ENCODE measurements at places on chromosomes 7 and 10. TPM values are rescaled to one million over a fixed set of nuclear protein-coding genes. Genes with fewer than 3 reads are reported as not detected.

Gene VWDE
- 1.5 TPM for total RNA-seq

DNA sequence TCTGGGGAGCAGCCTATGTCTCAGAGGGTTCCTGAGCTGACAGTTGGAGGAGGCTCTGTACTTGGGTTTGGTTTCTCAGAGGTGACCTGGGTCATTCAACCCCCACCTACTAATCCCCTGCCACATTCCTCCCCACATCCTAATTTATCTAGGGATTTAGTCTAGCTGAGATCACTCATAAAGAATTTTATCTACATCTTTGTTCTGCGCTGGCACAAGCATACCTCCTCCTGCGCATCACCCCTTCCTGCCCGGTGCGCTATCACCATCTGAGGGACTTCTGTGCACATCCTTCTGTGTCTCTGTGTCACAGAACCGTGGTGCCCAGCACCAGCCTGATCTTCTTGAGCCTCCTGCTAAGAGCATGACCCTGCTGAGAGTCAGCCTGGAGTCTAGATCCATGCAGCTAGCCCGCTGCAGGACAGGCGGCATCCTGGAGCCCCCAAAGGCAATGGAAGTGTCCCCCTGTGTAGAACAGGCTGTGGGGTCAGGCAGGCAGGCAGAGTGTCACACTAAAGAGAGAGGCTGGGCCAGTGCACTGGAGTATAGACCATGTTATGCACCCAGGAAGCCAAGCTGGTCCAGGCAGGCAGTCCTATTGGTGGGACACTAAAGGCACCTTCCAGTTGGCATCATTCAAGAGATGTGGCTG lies 63.6 kb downstream of the ARHGAP22 start:
- no peak overlapping the region for H3K27ac ChIP-seq
- H3K4me3 ChIP-seq: no peak overlapping the region
- DNase-seq: no peak
- no peaks in the 10 kb centered on the region for H3K27me3 ChIP-seq
- H3K36me3 ChIP-seq: no peaks in the 10 kb centered on the region
- H3K4me1 ChIP-seq: no peaks in the 10 kb centered on the region

DNA sequence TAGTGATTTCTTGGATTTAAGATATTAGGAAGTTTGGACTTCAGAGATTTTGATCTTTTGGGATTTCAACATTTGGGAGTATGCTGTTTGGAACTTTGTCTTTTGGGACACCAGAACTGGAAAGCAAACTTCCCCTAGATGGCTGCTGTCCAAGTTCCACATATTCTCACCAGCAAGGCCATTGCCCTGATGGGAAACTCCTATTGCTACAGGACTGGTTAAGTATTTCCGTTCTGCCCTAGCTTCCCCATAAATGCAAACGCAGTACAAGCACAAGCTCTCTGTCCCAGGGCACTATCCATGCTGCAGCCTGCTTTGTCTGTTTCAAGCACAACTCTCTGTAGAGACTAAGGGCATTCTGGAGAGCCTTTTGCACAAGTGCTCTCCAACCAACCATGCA lies 79.3 kb upstream of the SLC25A13 start:
- no peak overlapping the region for H3K27ac ChIP-seq
- no peaks in the 10 kb centered on the region for H3K4me1 ChIP-seq
- H3K36me3 ChIP-seq: no peaks in the 10 kb centered on the region
- H3K4me3 ChIP-seq: no peak overlapping the region

Gene EPDR1
- total RNA-seq: 1.3 TPM

DNA sequence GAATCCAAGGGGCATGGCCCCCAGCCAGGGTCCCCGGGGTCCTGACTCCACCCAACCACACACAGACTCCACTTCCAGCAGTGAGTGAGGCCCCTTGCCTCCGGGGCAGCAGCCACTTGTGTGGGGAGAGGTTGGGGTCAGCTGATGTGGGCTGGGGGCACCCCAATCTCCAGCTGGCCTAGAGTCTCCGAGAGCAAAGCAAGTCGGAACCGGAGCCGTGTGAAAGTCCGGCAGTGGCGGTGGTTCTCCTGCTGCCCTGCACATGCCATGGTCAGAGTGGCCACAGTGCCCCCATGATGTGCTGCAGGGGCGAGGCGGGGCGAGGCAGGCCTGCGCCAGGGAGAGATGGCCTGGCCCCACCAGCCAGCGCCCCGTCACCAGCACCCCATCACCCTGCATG lies 74.6 kb downstream of the PDGFA start:
- no peaks in the 10 kb centered on the region for H3K36me3 ChIP-seq
- no peaks in the 10 kb centered on the region for H3K4me1 ChIP-seq
- no peak overlapping the region for H3K27ac ChIP-seq
